Renal pelvis (tissue), 12 donors: ENCODE measurements at places on chromosomes 3 and 15.

- peak; percentile 50 for DNase-seq
These were observed at the start of gene ADAMTSL3 for GRCh38 chr15:83653639-83654378. Gene ADAMTSL3, plus strand, starts transcription at chr15:83654123. Its CDS starts 1,639 bp downstream, at chr15:83655762.

DNA sequence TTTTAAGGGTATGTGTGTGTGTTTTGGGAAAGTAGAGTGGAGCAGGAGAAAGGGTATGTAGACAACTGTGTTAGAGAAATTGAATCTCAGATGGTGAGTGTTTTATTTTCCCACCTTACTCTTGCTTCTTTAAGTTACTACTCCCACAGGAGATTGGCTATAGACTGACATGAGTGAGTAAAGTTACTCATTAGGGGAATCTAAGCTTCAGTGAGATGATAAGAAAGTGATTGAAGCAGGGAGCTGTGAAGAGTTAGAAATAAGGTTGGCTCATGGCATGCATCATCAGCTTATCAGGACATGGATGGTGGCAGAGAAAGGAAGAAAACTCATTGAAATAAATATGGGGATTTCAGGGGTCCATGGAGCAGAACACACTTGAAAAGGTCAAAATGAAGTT is 88.9 kb downstream of the MBNL1 start:
- DNase-seq, result no peak

- no peak for DNase-seq
These were observed 32.7 kb downstream of the ADCY5 start for GRCh38 chr3:123416173-123416572.

DNA sequence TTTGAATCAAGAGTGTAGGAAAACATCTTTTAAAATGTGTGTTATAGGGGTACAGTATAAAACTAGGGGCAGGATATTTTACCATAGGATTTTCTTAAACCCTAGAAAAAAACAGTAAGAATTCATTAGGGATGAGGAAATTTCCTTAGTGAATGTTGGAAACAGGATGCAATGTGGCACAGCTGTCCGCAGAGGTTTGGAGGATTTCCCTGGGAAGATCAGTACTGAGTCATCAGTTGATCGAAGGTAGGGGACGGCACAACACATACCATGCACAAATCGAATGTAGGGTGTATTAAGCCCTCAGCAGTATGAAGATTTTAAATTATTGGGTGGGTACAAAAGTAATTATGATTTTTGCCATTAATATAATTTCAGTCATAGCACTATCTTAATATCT is 49.9 kb downstream of the FNDC3B start:
- no peak for DNase-seq

DNA sequence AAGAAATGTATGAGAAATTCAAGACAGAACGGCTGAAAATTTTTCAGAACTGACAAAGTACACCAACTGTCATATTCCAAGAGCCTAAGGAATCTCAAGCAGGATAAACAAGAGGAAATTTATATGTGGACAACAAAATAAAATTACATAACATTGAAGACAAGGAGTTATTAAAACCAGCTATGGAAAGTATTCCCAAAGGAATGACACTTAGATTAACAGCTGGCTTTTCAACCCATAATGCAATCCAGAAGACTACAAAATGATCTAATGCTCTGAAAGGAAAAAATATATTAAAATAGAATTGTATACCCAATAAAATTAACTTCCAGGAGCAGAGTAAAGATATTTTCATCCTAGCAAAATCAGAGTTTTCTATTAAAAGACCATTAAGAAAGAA is 132.2 kb upstream of the BNIP2 start:
- DNase-seq, result no peak

- DNase-seq, result no peak
These were observed 47.3 kb upstream of the NR2C2 start for GRCh38 chr3:14899993-14900618.

DNA sequence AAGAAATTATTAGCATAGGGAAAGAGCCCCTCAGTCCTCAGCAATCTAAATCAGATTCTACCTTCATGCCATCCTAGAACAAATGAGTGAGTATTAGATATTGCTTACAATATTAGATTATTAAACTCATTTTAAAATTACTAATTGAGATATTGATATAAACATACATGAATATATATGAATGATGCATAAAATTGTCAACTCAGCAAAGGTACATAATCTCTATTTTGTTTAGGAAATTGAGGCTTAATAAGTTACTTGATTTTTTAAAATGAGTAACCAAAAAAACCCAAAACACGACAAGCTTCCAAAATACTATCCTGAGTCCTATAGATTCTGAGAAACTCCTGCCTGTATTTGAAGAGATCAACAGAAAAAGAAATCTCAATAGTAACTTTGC is 297.7 kb upstream of the TMCO5A start:
- DNase-seq, result no peak
